ENCODE measurements at places on chromosomes 12 and 14.

DNA sequence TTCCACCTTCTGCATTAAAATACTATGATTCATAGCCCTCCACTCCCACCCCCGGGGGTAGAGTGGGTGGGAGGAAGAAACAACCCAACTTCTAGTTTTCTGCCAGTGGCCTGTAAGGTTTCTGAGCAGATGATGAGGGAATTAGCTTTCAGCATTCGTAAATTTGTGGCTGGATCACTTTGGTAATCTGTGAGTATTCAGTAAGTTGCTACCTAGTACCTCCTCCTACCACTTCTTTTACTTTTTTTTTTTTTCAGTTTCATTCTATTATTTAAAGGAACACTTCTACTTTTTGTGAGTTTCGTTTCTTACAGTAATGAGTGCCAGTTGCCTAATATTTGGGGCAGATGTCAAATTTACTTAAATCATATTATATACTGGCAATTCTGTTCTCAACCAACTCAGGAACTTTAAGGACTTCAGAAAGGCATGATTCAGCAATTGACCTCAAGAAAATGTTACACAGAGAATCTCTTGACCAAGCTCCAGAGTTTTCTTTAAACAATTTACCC lies 42.4 kb upstream of the EMP1 start:
- peak; percentile 22 for DNase-seq

DNA sequence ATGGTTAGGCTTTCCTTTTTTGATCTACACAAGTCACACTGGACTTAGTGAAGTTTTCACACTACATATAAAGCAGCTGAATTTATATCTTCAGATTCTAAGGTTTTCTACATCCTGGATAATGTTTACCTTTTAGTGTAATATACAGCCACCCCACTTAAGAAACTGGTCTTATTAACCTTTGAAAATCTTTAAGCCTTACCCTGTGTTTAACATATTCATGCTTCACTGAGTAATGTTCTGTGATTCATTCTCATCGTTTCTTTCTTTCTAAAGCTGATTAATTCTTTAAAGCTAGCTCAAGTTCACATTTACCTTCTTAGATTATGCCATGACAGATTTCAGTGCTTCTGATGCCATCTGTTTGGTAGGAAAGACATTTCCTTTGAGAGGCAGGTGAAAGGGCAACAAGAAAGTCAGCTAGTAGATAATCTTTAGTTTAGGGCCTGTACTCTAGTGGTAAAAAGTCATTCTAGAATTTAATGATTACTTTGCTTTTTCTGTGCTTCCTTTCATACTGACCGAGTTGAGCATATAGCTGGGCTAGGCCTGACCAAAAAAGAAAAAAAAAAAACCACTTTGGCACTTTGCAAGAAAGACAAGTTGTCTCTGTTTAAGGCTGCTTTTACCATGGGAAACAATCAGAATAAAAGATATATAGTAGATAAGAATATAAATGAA lies 690.9 kb upstream of the FBXO33 start:
- no peak for DNase-seq

- DNase-seq: no peak
Observed at GRCh38 chr14:25351269-25351668, 301.3 kb upstream of the STXBP6 start.

DNA sequence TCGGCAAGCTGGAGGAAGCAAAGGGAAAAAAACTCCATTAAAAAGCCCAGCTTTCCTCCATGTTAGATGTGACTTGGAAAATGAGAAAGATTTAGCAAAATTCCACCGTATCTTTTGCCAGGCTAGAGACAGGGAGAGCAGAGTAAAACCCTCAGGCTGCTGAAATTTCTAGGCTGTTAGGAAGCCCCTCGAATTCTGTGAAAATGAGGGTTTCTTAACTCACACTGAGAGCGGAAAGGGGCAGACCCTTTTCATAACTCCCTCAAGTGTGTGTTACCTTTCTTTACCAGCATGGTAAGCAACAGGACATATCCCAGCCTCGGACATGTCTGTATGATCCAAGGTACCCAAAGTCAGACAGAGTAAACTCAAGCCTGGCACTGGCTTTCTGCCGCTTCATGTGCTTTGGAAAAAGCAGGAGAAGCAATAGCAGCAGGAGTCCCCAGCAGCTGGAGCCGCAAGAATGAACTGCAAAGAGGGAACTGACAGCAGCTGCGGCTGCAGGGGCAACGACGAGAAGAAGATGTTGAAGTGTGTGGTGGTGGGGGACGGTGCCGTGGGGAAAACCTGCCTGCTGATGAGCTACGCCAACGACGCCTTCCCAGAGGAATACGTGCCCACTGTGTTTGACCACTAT lies at the start of gene RHOJ:
Gene RHOJ (plus strand): TSS at position 37 of the 637 bp plus-strand sequence. CDS start 427 bp downstream, at position 464.
- DNase-seq: no peak

DNA sequence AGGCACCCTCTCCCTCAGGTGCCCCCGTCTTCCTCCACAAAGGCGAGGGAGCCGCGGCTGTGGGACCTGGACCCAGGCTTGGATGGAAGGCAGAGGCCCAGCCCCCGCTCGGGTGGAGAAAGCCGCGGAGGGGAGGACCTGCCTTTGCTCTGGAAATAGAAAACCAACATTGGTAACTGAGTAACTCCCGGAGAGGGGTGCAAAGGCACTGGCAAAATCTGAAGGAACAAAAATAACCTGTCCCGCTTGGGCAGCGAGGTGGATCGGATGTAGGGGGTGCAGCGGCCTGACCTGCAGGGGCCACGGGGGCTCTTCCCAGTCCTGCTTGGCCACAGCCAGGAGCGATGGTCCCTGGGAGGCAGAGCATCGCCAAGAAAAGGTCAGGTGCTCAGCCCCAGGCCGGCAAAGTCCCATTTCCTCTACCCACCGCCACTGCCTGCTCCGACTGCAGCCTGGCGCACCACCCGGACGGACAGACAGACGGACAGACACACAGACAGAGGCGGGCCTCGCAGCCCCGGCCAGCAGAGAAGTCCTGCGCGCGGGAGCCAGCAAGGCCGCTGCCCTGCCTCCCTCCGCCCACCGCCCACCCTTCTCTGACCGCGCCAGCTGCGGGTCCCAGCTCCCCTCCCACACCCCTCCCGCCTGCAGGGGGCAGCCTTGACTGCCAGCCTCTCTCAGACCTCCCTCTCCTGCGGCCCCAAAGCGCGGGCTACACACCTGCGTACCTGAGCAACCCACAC lies 21.4 kb upstream of the TMEM106C start:
- DNase-seq: peak; percentile 43

GRCh38 chr14:50113381-50114035 lies 2.9 kb downstream of the VCPKMT start:
- DNase-seq: no peak

GRCh38 chr12:29110506-29111442 lies 38.3 kb upstream of the FAR2 start:
- DNase-seq: peak; percentile 45

DNA sequence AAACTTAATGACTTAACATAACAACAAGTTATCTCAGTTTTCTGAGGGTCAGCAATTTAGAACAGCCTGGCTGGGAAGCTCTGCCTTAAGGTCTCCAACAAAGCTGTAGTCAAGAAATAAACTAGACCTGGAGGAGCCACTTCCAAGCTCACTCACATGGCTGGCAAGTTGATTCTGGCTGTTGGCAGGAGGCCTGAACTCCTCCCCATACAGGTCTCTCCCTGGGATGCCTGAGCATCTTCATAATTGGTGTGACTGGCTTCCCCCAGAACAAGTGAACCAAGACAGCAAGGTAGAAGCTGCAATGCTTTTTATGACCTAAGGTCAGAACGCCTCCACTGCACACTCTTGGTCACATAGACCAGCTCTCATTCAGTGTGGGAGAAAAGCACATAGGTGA lies 128.3 kb downstream of the SAMD4A start:
- no peak for DNase-seq

DNA sequence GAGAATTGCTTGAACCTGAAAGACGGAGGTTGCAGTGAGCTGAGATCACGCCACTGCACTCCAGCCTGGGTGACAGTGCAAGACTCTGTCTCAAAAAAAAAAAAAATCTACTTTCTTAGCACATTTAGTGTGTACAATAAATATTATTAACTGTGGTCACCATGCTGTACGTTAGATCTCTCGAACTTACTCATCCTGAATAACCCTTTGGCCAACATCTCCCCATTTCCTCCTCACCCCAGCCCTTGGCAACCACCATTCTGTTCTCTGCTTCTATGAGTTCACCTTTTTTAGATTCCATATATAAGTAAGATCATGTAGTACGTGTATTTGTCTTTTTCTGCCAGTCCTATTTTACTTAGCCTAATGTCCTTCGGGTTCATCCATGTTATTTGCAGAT lies 13.4 kb downstream of the FUT8 start:
- no peak for DNase-seq

DNA sequence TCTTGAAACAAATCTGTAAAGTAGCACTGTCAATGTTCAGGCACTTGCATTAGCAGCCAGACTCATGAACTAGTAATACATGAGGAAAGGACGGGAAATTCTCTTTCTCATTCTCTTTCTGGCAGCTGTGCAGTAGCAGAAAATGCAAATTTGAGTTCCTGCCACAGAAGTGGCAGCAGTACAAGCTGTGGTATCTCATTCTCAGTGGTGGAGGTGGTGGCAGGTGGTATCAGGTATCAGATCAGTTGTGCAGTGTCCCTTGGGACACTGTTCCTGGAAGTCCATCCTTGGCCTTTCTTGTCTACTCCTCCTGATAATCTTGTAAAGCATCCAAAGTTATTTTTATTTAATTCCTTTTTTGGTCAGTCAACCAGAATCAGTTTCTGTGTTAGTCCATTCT lies 103.0 kb downstream of the C12orf42 start:
- no peak for DNase-seq

DNA sequence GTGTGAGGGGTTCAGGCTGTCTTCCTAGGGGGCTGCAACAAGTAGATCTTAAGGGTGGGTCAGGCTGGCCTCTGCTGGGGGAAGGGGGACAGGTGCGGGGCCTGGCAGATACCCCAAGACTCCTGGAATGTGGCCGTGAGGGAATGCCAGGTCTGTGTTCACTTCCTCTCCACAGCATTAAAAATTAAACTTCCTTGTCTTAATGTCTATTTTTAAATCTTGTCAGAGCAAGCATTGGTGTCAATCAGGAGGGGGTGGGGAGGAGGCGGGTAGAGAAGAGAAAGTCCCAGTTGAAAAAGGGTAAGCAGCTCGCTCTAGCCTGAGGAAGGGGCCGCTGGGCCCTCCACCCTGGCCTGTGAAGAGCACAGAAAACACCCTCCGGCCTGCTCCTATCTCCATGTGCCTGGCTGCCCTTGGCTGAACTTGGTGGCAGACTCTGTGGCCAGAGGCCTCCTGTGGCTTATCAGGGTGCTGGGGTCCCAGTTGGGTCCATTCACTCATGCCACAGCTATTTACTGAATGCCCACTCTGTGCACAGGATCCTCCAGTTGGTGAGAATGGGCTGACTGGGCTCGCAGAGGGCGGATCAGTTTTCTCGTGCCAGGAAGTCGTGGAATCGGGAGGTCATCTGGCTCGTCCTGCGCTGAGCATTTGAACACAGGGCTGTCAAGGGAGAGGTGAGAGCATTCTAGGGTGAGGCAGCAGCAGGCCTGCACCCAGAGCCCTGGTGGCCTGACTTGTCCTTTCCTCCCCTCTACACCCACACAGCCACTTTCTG lies 128.8 kb downstream of the TSPAN9 start:
- no peak for DNase-seq

GRCh38 chr12:43957732-43958372 lies 122.0 kb downstream of the TMEM117 start:
- DNase-seq: peak; percentile 75

DNA sequence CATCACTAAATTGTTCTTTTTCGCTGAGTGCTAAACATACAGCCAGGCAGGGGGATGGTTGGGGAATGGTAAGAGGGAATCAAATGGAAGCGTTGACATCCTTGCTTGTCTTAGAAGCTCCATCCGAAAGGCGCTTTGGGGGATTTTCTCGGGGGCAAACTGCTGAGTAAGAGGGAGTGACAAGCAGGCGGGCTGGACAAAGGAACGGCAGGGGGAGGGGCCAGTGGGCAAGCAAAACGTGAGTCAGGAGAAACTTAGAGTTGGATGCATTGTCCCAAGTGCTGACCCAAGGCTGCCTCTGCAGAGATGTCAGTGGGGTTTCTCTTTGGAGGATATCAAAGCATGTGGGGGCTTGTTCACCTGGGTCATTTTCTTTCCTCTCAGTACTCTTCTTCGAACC lies 480.5 kb downstream of the VRK1 start:
- no peak for DNase-seq

- no peak for DNase-seq
Observed at GRCh38 chr12:2498964-2499500, 295.7 kb upstream of the FKBP4 start.

DNA sequence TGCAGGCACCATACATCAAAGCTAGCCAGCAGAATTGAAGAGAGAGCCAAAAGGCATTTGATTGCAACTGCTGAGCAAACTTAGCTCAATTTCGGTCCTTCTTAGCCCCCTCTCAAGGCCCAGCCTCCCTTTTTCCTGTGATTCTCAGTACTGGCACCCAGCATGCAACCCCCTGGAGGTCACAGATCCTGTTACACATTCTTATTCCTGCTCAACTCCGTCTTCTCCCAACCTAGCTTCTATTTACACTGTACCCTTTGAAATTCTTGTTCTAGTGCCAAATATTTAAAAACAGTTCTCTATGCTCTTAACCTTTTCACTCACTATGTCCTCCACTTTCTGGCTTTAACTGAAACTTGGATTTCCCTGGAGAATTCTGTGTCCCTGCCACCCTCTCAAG lies 131.3 kb upstream of the CPSF6 start:
- no peak for DNase-seq

- no peak for DNase-seq
Observed at GRCh38 chr14:57498035-57498434, 4.4 kb upstream of the CCDC198 start.

DNA sequence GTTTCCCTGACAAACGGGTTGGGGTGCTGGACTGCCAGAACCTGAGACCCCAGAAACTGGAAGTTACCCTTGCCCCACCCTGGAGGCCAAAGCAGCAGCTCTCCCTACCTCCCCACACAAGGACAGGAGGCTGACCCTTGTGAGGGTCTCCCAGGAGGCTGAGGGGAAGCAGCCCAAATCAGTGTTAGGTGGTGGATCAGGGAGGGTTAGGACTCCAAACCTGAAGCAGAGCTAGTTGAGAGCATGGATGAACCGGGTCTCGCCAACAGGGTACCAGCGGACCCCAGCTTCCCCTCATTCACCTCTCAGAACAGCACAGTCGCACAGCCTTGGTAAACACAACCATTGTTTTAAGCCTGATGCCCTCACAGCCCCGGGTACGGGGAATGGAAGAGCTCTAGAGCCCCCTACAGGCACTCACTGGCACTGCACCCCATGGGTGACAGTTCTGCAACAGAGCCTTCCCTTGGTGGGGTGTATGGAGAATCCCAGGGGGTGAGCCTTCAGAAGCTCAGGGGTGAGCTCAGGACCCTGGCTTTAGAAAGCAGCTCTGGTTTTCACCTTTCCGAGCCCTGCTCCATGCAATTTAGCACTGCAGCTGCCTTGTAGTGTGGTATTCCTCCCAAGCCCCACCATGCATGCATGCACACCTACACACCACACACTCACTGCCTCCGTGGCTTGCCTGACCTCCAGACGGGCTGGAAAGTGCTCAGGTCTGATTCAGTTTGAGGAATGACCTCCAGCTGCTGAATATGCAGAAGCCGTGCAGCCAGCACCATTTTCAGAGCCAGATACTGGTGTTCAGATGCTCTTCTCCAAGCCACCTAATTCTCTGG lies 11.2 kb downstream of the ESRRB start:
- DNase-seq: peak; percentile 65

All from NB4 (cell line).